ENCODE measurements at places on chromosomes 6 and 20.

- DNase-seq: no peak
Observed at GRCh38 chr6:68642977-68643376, 7.9 kb downstream of the ADGRB3 start.

DNA sequence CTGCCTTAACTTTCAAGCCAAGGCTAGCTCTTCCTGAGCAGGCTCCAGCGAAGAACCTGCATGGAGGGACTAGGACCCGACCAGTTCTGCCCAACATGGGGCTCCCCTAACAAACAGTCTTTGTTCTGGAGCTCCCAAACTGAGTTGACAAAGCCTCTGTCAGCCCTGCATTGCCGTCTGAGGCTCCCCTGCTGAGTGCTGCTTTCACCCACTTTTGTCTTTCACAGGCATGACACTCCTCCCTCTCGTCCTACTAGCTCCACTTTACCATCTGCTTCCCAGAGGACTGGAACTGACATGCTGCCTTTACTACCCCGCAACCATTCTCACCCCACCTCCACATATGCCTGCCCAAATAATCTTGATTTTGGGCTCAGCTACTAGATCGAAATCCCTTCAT is 45.1 kb upstream of the B4GALT5 start:
- no peak for DNase-seq

DNA sequence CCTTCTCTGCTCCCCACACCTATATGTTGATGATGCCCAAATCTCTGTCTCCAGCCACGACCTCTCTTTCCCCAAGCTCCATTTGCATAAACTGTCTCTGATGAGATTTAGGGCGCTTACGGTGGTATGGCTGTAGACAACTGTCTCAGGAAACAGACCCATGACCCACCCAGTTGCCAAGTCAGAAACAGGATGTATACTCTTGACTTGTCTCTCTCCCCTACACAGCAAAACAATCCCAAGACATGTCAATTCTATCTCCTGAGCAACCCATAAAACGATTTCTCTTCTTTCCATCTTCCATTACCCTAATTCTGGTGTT is 13.9 kb downstream of the GNL1 start:
- no peak for DNase-seq

- no peak for DNase-seq
Observed at GRCh38 chr20:59564171-59564570, 40.2 kb upstream of the PHACTR3 start.

GRCh38 chr20:21615617-21616080 is 89.8 kb upstream of the PAX1 start:
- no peak for DNase-seq

- no peak for DNase-seq
Observed at GRCh38 chr20:40948465-40949267, 80.0 kb upstream of the TOP1 start.

GRCh38 chr6:75613056-75613501 is 11.4 kb downstream of the SENP6 start:
- DNase-seq: no peak

- no peak for DNase-seq
Observed at GRCh38 chr20:16707674-16708073, 22.2 kb upstream of the SNRPB2 start.

- no peak for DNase-seq
Observed at GRCh38 chr20:2353231-2353630, 27.5 kb upstream of the TGM6 start.

- no peak for DNase-seq
Observed at GRCh38 chr6:23418095-23418494, 707.9 kb upstream of the NRSN1 start.

GRCh38 chr6:144215402-144215931 is 65.2 kb downstream of the STX11 start:
- DNase-seq: peak; percentile 3

- no peak for DNase-seq
Observed at GRCh38 chr20:47359530-47360296, 3.2 kb upstream of the ZMYND8 start.

DNA sequence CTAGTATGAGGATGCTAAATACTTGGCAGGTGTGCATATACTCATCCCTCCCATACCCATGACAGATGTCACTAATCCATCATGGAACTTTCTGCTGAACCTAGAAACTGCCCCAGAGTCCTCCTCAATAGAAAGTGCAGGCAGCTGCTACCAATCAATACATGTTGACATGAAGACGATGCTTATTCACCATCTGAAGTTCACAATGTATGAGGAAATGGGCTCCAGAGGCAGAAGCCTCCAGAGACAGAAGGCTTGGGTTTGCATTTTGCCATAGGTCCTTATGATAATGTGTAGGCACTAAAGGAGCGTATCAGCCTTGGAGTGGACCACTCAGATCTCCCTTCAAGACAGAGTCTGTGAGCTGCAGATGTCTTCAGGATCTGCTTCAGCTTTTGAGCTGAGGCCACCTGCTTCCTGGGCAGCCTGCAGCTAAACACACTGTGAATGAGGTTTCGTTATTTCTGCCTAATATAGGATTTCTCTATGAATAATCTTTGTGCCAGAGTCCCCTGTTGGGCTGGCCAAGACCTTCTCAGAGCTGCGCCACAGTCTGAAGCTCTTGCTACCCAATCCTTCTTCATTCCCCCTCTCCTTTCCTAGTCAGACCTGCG is 7.5 kb upstream of the KIAA1755 start:
- DNase-seq: no peak

DNA sequence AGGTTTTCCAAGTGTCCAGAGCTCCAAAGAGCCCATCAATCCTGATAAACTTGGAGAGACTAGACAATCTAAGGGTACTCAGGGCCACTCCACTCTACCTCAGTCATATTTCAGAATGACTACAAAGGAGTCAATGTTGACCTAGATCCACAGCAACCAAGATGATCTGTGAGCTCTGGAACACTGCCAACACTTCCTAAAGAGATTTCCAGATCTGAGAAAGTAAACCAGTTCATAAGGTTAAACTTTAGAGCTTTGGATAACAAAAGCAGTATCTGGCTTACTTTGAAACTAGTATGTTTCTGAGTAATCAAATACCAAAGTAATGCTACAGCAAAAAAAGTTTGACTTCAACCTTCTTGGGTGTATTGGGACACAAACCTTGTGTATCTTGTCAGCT is 122.7 kb downstream of the BTBD9 start:
- DNase-seq: peak; percentile 17

GRCh38 chr6:166752928-166753721 is 126.1 kb upstream of the RPS6KA2 start:
- DNase-seq: no peak

DNA sequence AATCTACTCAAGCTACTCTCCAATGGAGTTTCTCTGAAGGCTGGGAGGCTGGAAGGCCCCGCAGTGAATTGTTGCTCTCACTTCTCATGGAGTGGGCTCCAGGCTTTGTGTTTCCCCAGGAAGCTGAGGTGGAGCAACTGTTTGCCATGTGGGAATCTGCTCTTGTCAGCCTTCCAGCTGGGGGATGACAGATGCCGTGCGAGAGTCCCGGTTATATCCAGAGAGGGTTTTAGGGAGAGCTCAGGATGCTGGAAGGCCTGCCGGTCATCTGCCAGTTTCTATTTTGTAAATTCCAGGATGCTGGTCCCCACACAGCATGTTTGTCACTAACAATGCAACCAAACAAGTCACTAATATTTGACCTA is 98.2 kb upstream of the NAA20 start:
- no peak for DNase-seq

DNA sequence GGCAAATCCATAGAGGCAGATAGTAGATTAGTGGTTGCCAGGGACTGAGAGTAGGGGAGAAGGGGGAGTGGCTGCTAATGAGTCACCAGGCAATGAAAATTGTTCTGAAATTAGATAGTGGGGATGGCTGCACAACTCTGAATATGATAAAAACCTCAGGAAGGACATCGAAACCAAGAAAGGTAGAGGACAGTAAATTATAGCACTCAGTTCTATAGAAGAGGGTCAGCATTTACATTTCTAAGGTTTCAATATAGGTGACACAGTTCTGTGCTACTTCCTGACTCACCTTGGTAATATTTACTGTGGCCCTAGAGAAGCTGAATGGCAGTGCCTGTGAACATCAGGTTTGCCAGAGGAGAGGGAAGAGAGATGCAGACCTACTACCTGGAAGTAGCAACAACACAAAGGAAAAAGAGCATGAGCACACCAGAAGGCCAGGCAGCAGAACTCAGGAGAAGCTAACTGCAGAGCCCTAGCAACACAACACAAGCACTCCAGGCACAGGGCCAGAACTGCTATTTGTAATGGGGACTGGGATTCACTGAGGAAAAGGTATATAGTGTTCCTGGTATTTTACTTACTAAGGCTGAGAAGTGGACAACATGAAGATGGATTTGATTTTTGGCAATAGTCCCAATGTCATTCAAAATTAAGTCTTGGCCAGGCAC is 75.9 kb downstream of the PLCG1 start:
- no peak for DNase-seq

DNA sequence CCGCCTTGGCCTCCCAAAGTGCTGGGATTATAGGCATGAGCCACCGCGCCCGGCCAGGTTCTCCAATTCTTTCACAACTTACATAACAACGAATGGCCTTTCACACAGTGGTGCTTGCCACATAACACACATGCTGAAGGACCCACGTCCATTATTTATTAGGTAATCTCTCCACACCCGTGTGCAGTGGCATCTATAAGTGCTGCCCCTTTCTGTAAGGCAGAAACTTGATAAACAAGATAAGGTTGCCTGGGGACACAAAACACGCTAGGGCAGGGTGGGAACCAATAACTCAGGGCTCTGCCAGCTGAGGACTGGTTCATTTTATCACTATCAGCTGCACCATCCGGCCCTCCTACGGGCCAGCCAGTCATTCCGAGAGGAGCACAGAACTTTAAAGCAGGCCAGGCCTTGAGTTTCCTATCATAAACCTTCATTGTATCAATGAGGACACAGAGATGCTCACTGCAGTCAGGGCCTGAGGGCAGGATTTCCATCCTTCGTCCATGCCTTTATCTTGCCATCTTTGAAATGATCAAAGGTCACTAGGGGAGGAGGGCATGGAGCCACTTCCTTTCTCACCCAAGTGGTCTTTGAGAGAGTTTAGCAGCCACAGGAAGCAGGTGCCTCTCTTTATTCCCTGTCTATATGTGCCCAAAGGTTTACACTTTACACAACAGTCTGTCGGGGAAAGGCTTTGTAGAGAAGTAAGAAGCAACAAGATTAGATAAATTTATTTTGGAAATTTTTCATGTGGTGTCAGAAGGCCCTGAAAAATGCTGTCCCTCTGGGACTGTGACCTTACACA is 37.6 kb downstream of the GPLD1 start:
- no peak for DNase-seq

- no peak for DNase-seq
Observed at GRCh38 chr6:135144673-135145062, 36.4 kb upstream of the MYB start.

- DNase-seq: no peak
Observed at GRCh38 chr6:17984812-17985670, 2.4 kb downstream of the KIF13A start.

- DNase-seq: no peak
Observed at GRCh38 chr6:69337311-69337710, 459.5 kb downstream of the LMBRD1 start.

GRCh38 chr6:163354761-163355425 is 59.6 kb upstream of the QKI start:
- no peak for DNase-seq

- DNase-seq: no peak
Observed at GRCh38 chr6:45494416-45495135, 116.8 kb upstream of the SUPT3H start.

DNA sequence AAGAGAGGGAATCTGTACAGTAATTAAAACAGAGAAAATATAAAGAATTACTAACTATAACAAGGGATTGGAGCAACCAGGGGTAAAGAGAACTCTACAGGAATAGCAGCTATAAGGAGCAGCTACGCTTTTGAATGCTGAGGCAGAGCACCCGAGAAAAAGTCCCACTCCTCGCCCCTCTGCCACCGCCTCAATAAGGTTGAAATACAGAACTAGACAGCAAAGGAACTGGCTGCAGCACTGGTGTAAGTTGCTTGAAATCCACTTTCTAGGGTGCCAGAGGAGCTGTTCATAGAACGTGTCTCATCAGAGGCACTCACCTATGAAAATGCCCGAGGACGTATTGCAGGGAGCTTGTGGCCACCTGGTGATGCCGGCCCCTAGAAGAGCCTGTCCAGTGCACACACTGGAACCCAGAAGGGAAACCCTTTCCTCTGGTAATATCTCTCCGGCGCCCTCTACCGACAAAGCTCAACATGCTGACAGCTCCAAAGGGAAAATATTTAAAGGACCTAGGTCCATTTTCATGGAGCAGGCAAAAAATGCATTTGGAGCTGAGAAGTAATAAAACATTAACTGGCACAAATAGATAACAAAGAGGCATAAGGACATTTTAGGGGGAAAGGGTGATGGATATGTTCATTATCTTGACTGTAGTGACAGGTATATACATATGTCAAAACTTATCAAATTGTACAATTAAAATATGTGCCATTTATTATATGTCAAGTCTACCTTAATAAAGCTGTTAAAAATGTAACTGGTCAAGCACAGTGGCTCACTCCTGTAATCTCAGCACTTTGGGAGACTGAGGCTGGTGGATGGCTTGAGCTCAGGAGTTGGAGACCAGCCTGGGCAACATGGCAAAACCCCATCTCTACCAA is 137.4 kb upstream of the HDAC2 start:
- DNase-seq: peak; percentile 24

GRCh38 chr20:38180781-38181180 is 15.7 kb upstream of the TGM2 start:
- no peak for DNase-seq

GRCh38 chr6:148166339-148166968 is 176.2 kb upstream of the SASH1 start:
- DNase-seq: no peak

DNA sequence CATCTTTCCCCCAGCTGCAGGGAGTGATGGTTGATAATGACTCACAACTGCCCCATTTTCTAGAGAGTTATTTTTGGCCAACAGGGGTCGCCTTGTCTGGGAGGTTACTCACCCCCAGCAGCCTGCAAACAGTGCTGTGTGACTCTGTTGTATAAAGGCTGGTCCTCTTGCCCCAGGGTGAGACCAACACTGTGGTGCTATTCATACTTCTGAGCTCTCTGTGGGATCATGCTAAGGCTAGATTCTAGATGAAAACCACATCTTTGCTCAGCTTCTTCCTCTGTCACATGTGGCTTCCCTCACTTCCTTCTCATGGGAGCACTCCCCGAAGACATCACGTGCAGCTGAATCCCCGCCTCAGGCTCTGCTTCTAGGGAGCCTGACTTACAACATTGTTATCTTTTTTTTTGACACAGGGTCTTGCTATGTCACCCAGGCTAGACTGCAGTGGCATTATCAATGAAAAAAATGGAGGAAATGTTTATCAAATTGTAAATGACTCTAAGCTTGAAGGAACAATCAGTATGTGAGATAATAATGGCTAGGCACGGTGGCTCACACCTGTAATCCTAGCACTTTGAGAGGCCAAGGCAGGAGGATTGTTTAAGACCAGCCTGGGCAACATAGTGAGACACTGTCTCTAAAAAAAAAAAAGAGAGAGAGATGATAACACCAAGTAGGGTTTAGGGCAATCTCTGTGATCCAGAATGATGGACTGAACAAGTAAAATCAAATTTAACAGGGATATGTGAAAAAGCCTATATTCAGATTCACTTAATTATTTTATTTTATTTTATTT is 55.7 kb upstream of the SLC23A2 start:
- no peak for DNase-seq

- DNase-seq: no peak
Observed at GRCh38 chr6:135358251-135358821, 139.2 kb downstream of the AHI1 start.
